Effector CD8-positive, alpha-beta T cell (primary cell): ENCODE measurements at places on chromosomes 16 and 17.

DNA sequence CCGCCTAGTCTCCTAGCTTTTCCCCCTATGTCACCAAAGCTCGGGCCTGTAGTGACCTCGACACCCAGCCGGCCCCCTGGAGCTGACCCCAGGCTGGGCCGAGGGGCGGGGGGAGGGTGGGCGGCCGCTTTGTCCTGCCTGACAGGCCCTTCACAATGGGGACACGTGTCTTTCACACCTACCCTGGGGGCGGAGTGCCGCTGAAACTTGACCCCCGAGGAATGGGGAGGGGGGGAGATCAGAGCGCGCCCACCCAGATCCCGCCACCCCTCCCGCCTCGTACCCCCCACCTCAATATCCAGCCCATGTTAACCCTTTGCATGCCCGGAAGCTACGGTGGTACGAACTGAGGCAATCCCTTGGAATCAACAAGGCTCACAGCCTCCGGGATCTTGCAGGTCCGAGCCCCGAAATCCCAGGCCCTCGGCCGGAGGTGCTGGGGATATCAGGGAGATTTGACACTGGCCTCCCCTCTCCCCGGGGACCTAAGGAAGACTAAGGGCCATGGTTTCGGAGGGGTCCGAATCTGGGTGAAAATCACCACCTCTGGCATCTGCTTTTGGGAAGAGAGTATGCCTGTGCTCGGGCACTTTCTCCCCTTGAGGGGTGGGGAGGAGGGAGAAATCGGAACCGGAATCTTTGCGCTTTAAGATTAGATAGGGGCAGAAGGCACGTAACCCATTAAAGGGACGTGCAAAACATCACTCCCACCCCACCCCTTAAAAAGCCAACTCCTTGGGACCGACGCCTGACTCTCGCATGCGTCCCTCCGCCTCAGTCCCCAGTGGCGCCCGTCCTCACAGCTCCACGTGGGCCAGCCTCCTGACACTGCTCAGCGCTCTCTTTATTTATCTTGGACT lies 2.6 kb downstream of the NOG start:
- no peak for DNase-seq

- DNase-seq = no peak
Measured at GRCh38 chr17:66715076-66715675, 119.7 kb upstream of the CACNG5 start.

- DNase-seq = no peak
Measured at GRCh38 chr16:2953706-2954627, 10.1 kb upstream of the KREMEN2 start.

DNA sequence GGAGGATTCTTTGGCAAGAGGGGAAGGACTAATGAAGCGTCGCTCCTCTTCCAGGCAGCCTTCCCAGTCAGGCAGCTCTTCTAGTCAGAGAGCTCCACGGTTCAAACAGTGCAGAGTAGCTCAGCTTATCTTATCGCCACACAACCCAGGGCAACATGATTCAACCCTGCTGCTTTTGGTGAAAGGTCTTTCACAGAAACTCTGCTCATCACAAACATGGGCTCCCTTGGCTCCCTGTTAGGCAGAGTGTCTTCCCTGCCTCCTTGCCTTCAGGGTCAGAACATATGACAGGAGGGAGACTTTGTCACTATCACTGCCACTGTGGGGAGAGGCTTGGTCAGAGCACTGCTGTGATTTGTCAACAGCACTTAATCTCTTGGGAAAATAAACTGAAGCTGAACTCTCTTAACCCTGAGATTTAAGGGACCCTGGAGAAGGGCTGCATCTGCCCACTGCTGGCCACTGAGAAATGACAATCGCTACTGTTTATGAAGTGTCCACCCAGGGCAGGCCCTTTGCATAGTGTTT lies 6.9 kb upstream of the SLC13A2 start:
- no peak for DNase-seq

- DNase-seq = no peak
Measured at GRCh38 chr17:45092911-45093430, 31.9 kb downstream of the NMT1 start.

DNA sequence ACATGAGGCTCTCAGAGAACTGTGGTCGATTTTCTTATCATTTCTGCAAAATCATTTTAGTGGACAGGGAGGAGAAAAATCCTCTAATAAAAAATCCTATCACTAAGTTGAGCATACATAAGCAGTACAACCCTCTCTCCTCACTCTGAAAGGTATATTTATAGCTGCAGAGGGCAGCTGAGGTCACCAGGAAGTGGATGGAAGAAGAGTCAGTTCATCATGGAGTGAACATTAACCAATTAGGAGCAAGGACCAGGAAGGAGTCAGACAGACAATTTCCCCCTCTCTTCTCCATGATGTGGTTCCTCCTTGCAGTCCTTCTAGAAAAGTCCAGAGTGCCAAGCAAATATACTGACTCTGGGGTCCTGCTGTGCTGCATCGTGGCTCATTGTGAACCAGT lies 253.7 kb downstream of the TOX3 start:
- DNase-seq = no peak

- peak; percentile 65 for DNase-seq
Measured at GRCh38 chr16:68264128-68265077, at the start of gene SLC7A6. SLC7A6 (plus strand) TSS chr16:68264526; CDS start chr16:68274727, 10,201 bp downstream.

- no peak for DNase-seq
Measured at GRCh38 chr17:65799454-65799853, 238.0 kb upstream of the AXIN2 start.

DNA sequence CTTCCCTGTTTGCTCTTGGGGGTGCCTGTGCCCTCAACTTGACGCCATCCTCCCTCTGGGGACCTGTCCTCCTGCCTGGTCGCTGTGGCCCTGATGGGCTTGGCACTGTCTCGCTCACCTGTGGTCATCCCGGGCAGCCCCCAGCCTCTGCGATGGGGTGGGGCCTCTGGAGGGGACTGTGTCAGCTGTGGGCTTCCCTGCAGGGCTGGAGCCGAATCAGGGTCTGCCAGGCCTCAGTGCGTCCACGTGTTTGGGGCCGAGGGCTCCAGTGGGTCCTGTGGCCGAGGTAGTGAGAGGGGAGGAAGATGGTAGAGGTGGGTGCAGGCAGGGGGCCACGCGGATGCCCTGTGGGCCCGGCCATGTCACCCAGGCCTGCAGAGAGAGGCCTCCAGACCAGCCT lies 8.0 kb downstream of the PIGQ start:
- DNase-seq = no peak

DNA sequence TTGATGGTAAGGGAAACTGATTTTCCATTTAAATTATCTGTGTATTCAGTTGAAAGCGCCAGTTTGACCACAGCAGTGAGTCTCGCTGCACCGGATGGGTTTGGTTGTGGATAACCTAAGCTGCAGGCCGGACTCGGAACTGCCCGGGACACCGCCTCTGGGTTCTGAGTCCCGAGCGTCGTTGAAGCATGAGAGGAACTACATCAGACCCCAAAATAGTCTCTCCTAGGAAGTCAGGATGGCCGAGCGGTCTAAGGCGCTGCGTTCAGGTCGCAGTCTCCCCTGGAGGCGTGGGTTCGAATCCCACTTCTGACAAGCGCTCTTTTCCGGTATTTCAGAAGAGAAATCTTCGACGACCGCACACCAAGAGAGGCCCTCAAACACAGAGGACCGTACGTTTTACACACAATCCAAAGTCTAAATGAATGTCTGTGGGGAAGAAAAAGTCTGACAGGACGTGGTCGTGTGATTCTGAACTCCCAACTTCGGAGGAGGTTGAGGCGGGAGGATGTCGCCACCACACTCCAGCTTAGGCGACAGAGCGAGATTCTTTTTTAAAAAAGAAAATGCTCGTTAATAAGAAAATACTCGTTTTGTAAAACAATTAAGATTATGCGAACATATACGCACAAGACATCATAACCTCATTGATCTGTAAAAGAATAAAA lies 15.4 kb upstream of the PLLP start:
- peak; percentile 72 for DNase-seq

DNA sequence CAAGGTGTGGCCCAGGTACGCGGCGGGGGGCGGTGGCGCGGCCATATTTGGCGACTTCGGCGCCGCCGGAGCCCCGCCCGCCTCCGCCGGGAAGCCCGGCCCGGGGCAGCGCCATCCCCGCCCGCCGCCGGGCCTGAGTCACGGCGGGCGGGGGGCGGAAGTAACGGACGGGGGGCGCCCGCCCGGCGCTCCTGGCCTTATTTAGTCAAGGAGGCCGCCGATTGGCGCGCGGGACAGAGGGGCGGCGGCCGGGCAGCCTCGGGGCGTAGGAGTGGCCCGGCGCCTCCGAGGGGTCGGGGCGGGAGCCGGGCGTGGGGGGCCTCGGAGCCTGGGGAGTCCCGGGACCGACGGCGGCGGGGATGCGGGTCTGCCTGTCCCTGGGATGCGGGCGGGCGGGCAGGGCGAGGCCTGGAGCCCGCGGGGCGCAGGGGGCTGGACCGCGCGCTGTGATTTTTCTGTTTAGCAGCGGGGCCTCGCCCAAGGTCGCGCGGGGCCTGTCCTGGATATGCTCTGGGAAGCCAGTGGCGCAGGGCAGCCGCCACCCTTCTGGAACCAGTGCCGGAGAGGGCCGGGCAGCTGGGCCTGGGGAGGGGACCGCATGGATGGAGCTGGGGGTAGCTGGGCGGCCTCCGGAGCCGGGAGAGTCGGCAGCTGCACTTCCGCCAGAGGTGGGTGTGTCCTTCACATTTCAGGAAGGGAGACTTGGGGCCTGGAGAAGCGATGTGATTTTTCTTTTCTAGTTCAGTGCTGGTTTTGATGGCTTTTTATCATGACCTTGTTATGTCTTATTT lies 2.3 kb upstream of the ACTG1 start:
- DNase-seq = peak; percentile 42

DNA sequence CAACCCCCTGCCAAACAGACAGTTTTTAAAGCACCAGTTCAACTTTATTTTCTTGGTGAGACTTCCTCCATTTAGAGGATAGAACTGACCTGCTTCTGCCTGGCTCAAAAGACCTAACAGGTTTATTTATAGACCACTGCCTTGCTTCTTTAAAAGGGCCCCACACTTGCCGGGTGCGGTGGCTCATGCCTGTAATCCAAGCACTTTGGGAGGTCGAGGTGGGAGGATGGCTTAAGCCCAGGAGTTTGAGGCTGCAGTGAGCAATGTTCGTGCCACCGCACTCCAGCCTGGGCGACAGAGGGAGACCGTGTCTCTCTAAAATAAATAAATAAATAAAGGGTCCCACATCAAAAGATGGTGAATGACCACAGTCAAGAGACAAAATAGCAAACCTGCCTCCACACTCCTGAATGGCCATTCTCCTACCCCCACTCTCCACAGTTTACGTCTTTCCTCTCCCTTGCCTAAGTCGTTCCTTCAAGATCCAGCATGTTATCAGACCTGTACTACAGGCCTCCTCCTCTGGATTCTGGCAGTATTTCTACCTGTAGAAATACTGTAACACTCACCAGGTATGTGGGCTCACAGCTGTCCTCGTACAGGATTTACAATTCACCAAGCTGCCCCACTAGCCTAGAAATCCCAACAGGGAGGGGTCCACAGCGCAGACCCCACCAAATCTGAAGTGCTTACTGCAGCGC lies 95.6 kb downstream of the SMG6 start:
- DNase-seq = no peak

- DNase-seq = no peak
Measured at GRCh38 chr16:84214451-84215066, 23.6 kb downstream of the ADAD2 start.

DNA sequence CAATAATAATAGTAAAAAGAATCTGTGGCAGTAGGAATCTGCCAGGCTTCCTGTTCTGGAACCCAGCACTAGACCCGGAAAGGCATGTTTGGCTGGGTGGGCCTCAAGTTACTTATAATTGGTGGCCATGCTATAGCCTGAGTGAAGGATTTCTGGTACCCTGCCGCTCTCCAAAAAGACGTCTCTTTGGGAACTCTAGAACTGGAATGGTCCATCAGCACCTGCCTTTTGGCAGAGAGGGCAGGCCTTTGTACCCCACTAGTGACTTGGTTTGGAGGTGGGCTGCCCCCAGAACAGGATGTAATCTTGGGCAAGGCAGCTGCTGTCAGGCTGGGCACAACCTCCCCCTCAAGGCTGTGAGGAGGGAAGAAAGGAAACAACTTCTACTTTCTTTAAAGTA lies 29.3 kb upstream of the ST6GALNAC1 start:
- no peak for DNase-seq

DNA sequence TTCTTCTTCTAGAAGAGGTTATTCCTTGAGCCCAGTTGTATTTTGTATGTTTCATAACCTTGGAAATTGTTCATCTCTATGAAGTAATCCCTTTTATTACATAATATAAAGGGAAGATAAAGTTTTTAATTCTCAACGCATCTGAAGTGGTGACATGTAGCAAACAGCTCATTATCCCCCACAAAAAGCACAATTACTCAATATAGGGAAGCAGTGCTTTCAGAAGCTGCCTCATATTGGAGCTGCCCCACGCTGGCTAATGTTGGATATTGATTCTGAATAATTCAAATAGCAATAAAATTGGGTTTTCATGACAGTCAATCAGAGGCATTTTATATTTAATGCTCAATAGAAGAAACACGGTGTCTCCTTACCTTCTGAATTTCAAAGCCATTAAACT lies 604.3 kb upstream of the RBFOX1 start:
- DNase-seq = no peak

- DNase-seq = no peak
Measured at GRCh38 chr17:80220736-80221215, 549 bp downstream of the SLC26A11 start.

- no peak for DNase-seq
Measured at GRCh38 chr16:57676553-57677085, 8.5 kb downstream of the ADGRG3 start.

GRCh38 chr16:22933173-22933572 lies 119.2 kb downstream of the HS3ST2 start:
- DNase-seq = no peak

- no peak for DNase-seq
Measured at GRCh38 chr16:48580925-48581500, 29.0 kb downstream of the N4BP1 start.

DNA sequence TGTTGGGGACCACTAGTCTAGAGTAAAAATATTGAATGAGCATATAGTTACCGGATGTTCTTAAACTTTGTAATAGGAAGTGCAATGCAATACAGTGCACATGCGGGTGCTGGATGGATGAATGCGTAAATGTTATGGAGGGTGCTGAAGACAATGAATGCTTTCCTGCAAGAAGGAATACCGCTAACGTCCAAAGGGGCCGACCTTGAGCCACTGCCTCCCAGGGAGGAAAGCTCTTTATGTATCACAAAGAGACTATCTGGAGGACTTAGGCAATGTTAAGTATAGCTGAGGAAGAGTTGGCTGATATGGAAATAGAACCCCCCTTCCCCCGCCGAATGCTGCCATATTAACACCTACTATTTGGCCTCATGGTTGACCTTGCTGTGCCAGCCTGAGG lies 27.5 kb upstream of the SHCBP1 start:
- no peak for DNase-seq

- no peak for DNase-seq
Measured at GRCh38 chr16:88901718-88902337, 35.4 kb upstream of the PABPN1L start.

GRCh38 chr17:43956222-43956621 lies 2.5 kb upstream of the PYY start:
- DNase-seq = no peak

- DNase-seq = no peak
Measured at GRCh38 chr16:35195864-35196216, 1736.4 kb downstream of the TP53TG3F start.

- DNase-seq = no peak
Measured at GRCh38 chr16:54069601-54070239, 216.9 kb downstream of the IRX3 start.

- DNase-seq = no peak
Measured at GRCh38 chr16:24972608-24973220, 42.5 kb downstream of the ARHGAP17 start.

GRCh38 chr16:84563786-84564420 lies 54.0 kb downstream of the COTL1 start:
- no peak for DNase-seq

GRCh38 chr16:85536073-85536410 lies 77.1 kb upstream of the GSE1 start:
- DNase-seq = no peak
